Upper lobe of right lung (tissue), 1 donor: ENCODE measurements at places on chromosomes 7 and 10. TPM values are rescaled to one million over a fixed set of nuclear protein-coding genes. Genes with fewer than 3 reads are reported as not detected.

The SLC26A5 gene
- total RNA-seq, result 1.9 TPM

GRCh38 chr7:130371046-130371445 is 9.2 kb upstream of the CPA1 start:
- DNase-seq, result no peak

- peak; percentile 61 for DNase-seq
These were observed 30.0 kb upstream of the PRKAR1B start for GRCh38 chr7:756928-757560.

The SKAP2 gene
- total RNA-seq, result 59.1 TPM

The LBX1 gene
- not detected for total RNA-seq

GRCh38 chr10:126349101-126349500 is 39.2 kb downstream of the ADAM12 start:
- no peak for DNase-seq

DNA sequence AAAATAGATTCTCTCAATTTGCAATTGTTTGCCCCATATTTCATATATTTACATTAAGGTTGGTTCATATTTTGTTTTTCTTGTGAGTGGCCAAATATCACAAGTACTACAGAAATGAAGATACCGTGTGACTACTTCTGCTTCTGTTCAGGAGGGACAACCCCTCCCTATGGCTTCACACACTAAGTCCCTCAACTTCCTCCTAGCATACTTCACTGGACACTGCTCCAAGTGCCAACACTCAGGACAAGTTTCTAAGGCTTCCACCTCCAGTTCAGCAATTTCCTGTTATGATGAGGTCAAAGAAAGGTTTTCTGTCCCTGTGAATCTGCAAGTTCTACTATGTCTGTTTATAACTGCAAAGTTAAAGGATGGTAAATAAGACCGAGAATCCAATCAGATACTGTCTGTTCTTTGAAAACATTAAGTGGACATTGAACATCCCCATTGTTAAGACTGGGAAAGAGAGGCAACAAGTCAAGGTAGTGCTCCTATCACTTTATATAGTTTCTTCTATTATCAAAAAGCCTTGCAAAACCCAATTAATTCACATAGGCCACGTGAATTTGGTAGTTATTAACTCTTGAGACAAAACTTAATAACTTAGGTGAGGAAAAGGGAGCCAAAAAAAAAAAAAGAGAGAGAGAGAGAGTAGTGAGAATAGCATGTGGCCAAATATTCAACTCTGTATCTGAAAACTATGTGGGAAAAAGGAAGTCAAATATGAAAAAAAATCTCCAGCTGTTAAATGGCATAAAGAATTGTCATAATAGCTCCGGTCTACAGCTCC is 81.3 kb upstream of the DKK1 start:
- DNase-seq, result no peak

The CTAGE4 gene
- 9.5 TPM for total RNA-seq

DNA sequence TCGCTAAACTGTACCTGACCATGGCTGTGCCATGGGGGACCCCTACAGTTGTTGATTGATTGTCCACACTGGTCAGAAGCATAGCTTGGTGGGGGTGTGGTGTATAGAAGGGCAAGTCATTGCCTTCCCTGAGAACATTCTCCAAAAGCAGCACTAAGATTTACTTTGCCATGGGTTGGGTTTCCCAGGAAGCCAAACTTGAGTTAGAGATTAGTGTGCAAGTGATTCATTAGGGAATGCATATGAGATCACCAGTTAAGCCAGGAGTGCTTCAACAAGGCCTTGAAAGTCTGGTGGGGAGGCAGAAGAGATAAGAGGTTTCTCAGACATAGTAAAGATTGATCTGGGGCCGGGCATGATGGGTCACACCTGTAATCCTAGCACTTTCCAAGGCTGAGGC is 21.4 kb upstream of the TPST1 start:
- DNase-seq, result no peak

The ANKRD7 gene
- total RNA-seq, result not detected

DNA sequence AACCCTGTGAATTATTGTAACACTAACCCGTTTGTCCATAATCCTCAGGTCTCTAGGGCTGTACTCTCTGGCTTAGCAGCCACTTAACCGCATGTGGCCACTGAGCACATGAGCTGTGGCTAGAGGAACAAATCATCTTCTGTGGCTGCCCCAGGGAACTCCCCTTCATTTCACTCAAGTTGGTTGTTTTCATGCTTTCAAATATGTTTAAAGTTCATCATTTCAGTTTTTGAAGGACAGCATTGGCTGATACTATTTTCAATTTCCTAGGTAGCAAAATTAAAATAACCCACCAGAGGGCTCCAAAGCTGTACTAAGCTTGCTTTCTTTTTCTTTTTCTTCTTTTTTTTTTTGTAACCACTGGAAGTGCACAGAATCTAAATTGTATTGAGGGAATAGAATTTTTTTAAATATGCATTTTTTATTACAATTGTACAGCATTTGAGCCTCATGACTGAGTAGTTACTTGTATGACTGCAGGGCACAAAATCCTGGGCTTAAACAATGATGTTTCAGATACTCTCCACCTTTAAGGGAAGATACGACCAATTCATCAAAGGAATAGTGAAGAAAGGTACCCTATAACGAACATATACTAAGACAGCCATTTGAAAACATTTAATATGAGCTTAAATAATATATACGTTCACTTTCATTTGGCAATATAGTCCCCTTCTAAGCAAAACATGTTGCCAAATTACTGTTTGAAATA is 38.6 kb downstream of the MRC1 start:
- no peak for DNase-seq

The RBP3 gene
- not detected for total RNA-seq

The ABCB1 gene
- total RNA-seq, result 7.5 TPM

The FAM131B gene
- total RNA-seq, result 0.90 TPM

The ADRB1 gene
- 18.6 TPM for total RNA-seq
